ENCODE measurements at places on chromosomes 11 and 22.

DNA sequence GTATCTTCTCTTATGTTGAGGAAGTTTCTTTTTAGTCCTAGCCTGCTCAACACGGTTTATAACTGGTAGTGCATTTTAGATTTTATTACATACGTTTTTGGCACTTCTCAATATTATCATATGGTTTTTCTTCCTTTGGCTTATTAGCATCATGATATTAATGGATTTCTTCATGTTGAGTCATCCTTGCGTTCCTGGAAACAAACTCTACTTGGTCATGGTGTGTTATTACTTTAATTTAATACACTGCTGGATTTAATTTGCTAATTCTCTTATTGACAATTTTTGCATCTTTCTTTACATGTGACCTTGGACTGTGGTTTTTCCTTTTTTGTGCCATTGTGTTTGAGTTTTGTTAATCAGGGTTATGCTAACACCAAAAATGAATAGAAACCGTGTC is 20.5 kb downstream of the IGF2 start:
- DNase-seq = no peak

DNA sequence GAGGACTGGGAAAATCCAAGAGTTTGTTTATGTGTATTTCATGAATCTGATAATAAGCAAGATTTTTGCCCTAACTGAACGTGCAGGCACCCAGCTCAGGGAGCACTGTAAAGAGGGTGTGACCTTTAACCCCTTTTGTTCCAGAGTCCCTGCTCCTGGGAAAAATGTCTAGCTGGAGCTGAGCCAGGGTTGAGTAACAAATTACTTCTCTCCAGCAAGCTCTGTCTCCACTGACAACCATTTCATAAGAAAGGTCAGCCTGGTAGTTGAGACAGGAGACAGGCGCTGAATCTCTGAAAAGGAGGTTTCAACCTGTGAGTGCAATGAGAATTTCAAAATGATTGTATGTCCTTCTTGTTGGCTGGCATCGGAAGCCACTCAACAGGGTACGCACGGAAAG is 156.4 kb upstream of the NARS2 start:
- no peak for DNase-seq

GRCh38 chr11:92340839-92341238 is 116.2 kb downstream of the FAT3 start:
- DNase-seq = no peak

GRCh38 chr11:107076832-107077231 is 58.6 kb upstream of the GUCY1A2 start:
- no peak for DNase-seq

GRCh38 chr11:65246506-65246905 is 15.3 kb upstream of the POLA2 start:
- no peak for DNase-seq

DNA sequence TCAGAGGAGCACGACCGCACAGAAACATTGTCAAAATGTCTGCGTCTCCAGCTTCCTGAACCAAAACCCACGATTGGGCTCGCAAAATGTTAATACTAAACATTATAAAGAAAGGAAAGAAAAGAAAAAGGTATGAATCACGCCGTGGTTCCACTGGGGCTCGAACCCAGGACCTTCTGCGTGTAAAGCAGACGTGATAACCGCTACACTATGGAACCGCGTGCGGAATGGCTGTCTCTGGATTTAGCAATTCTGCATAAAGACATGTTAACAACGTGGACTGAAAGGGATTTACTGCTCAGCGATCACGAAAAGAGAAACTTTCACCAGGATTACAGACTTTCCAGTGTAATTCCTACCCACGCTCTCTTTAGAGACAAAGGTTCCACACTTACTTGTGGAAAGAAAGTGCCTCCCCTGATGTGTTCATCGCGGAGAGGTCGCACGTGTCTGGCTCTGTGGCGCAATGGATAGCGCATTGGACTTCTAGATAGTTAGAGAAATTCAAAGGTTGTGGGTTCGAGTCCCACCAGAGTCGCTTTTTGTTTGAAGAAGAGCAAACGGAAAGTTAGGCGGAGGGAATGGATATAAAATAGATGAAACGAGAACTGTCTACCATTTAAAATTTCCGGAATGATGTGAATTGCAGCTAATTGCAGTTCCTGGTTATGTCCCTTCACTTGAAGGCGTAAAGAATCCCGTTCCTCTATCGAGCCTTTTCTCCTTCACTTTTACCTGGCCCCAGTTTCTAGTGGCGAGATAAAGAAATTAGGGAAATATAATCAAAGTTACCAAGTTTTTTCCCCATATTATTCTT is 39.7 kb downstream of the OR4D9 start:
- peak; percentile 95 for DNase-seq

- peak; percentile 92 for DNase-seq
Measured at GRCh38 chr11:118214210-118214914, 10.4 kb downstream of the JAML start.

- DNase-seq = no peak
Measured at GRCh38 chr11:3123305-3123704, 41.8 kb downstream of the OSBPL5 start.

DNA sequence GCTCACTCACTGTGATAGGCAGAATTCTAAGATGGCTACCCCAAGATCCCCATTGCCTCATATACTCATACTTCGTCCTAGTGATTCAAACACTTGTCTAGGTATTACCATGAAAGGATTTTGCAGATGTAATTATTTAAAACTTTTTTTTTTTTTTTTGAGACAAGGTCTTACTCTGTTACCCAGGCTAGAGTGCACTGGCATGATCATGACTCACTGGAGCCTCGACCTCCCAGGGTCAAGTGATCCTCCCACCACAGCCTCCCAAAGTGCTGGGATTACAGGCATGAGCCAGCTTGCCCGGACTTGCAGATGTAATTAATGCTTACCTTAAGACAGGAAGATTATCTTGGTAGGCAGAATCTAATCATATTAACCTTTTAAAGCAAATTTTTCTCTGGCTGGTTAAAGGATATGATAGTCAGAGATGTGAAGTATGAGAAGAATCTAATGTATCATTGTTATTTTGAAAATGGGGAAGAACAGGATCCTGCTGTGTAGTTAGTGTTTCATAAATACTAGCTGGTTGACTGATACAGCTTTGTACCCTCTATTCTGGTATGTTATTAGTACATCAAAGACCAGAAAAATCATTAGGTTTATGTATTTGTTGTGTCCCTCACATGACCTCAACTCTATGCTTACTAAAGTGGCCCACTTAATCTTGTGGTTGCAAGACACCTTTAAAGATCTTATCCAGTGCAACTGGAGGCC is 35.5 kb downstream of the C2CD3 start:
- peak; percentile 37 for DNase-seq

DNA sequence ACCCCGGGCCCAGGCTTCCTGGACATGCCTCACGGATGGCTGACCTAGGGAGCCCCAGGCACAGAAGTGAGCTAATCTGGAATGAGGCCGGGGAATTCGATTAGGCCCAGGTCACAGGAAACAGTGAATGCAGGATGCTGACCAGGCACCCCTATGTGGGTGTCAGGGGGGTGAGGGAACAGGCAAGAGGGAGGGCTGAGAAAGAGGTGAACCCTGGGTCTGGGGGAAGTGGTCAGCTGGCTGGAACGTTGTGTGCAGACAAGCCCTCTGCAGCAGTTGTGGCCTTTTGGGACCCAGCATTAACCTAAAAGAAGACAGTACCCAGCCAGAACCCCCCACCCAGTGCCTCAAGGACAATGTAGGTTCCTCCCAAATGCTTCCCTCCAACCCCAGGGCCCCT is 8.1 kb downstream of the SERHL2 start:
- DNase-seq = no peak

GRCh38 chr11:120229451-120230424 is 10.2 kb upstream of the POU2F3 start:
- DNase-seq = peak; percentile 55

DNA sequence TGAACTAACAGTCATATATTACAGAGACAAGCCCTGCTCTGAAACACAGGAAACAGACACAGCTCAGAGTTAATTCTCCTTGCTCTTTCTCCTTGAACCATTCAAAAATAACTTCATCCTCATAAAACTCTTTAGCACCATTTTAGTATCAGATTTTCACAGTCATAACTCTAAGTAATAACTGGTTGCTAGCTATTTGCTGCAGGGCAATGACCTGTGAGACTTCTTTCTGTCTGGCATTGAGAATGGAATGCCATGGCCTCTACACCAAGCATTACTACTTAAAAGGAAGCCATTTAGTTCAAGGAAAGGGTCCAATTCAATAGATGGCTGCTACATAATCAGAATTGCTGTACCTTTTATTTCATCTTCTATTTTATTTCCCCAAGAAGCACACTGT is 186.6 kb upstream of the CCDC90B start:
- DNase-seq = no peak

GRCh38 chr11:129373489-129373953 is 2.1 kb upstream of the BARX2 start:
- no peak for DNase-seq

- DNase-seq = no peak
Measured at GRCh38 chr22:36077271-36077670, 48.6 kb upstream of the RBFOX2 start.

- peak; percentile 46 for DNase-seq
Measured at GRCh38 chr11:33225371-33225770, 31.8 kb upstream of the HIPK3 start.

- peak; percentile 91 for DNase-seq
Measured at GRCh38 chr22:46476547-46476941, 60.9 kb downstream of the CELSR1 start.

- no peak for DNase-seq
Measured at GRCh38 chr22:38304526-38304925, 12.7 kb downstream of the CSNK1E start.

- no peak for DNase-seq
Measured at GRCh38 chr11:58024601-58025091, 965 bp downstream of the OR9Q1 start.

DNA sequence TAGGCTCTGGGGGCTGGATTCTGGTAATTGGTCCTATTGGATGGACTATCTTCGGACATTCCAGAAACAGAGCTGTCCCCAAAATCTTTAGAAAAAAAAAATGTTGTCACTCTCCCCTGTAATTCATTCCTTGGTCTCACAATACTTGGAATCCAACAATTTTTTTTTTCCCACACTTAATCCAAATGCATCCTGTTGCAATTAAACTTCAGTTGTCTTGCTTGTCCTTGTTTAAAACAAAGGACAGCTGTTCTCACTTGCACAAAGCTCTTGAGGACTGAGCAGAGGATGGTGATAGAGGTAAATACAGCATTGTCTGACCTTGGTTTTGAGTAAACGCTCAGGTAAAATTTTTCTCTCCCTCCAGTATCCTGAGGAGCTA is 75.3 kb downstream of the SC5D start:
- no peak for DNase-seq

GRCh38 chr11:30454111-30454510 is 131.2 kb downstream of the ARL14EP start:
- DNase-seq = no peak

DNA sequence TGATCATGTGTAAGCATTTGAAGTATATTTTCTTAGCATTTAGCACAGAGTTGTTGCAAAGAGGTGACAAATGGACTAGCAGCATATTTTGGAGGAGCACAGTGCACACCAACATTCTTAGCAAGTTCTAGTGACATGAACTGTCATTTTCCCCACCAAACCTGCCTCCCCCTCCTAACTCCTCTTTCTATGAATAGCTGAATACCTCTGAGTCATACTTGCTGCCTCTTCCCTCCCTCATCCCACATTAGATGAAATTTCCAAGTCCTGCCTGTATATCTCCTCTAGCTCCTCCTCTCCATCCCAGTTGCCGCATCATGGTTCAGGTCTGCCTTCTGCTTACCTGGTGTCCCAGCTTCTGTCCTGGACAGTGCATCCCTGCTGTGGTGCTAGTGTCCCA is 7.2 kb downstream of the OSBP2 start:
- DNase-seq = no peak

DNA sequence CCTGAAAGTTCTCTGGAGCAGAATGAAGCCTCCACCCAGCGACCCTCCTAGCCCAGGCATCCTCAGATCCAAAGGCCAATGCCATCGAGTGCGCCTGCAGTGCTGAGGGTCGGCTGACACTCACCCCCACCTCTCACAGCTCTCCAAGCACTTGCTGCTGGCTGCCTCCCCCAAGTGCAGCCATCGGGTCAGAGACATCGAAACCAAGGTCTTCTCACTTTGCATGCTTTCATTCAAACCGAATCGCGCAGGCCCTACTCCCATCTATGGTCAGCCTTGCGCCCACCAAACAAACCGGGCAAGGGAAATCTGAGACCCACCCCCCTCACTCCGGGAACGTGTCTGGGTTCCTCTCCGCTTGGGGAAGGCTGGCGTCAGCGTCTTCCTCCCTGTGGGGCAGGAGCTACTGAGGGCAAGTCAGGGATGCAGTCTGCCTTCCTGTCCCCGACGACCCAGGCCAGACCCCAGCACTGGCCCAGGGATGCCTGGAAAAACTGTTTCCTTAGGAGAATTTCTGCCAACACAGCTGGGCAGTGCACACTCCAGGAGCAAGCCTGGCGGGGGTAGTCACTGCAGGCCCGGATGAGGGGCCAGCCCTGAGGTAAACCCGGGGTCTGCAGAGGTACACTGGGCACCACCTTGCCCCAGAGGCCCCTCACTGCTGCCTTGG is 7.0 kb downstream of the WNT7B start:
- DNase-seq = no peak

- DNase-seq = no peak
Measured at GRCh38 chr22:49427941-49428340, 399.7 kb downstream of the BRD1 start.

DNA sequence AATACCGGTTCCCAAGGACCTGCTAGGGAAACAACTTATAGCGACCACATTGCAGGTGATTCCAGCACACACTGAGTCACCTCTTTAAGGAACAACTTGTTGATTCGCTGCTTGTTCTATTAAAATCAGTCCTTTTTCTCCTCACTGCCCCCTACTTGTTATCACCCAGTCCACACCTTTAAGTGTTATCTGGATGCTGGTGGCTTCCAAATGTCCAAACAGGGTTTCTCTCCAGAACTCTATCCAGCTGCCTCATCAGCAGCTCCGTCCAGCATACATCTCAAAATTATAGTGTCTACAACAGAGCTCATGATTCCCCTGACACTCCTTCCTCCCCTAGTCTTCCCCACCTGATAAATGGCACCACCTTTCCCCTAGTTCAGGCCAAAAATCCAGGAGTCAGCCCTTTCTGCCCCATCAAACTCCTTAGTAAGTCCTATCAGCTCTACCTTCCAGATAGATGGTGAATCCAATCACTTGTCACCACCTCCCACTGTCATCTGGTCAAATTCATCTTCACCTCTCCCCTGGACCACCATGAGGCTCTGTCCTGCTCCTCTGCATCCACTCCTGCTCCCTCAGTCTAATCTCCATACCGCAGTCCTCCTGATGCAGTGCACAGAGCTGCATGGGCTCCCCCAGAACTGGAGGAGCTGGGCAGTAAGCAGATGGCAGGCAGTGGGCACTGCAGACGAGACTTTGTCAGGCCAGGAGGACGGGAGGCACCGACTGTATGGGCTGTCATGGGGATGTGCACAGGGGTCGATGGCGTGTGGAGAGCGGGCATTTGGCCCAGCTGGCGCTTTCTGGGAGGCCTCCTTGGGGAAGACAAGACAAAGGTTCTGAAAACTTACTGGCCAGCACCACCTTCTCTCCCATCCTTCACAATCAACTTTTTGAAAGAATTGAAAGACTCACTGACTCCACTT is 19.3 kb downstream of the IL10RA start:
- no peak for DNase-seq

GRCh38 chr11:86210898-86211297 is 33.7 kb upstream of the EED start:
- DNase-seq = no peak
